ENCODE measurements at places on chromosomes 1 and 21.

DNA sequence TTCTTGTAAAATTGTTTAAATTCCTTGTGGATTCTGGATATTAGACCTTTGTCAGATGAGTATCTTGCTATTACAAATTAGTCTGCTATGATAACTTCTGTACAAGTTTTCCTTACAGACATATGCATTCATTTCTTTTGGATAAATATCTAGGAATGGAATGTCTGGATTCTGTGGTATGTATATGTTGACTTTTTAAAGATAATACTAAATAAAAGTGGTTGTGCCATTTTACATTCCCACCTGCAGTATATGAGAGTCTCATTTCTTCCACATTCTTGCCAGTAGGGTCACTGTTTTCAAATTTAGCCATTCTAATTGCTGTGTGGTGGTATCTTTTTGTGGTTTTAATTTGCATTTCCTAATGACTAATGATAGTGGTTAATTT lies 53.9 kb downstream of the SYDE2 start:
- no peak for DNase-seq

DNA sequence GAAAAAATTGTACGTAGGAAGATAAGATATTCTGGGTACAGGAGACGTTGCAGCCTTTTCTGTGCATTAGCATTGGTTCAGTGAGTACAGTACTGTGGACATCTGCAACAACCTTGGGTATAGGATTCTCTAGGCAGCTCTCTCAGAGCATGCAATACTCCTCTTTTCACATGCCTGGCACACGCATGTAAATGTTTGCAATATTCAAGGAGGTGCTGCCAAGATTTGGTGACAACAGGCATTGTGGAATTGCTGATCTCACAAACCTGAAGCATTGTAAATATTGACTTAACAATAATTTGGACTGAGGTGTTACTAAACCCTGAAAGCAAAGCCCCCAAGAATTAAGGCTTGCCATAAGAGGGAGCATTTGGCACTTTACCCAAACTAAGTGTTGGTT lies 126.8 kb downstream of the GRIK1 start:
- DNase-seq, result no peak

GRCh38 chr1:42753070-42753469 lies 13.0 kb upstream of the CLDN19 start:
- DNase-seq, result no peak

DNA sequence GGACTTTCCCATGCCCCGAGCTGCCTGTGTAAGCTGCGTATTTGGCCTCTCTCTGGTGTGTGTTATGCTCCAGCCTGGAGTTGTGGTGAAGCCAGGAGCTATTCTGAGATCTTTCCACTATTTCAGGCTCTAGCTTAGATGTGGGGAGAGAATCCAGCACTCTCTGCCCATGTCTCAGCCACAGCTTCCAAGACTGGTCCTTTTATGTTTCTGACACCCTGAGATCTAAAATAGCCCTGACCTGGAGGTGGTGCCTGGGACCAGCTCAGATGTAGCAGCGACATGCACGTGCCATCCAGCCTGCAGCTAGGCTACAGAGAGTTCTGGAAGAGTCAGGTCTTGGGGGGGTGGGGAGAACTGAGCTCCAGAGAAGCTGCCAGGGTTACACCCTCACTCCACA lies 76.5 kb downstream of the TENT5C start:
- DNase-seq, result no peak

- no peak for DNase-seq
These were observed 193.8 kb downstream of the ST6GALNAC3 start for GRCh38 chr1:76268341-76268740.

Measured in H1 (cell line).